Stimulated activated CD8-positive, alpha-beta memory T cell treated with anti-CD3 and anti-CD28 coated beads, Interleukin-15, amount 100 ng/mL, for 48 hours (primary cell): ENCODE measurements at places on chromosomes 7 and 10.

GRCh38 chr7:20194343-20194995 lies 22.7 kb downstream of the MACC1 start:
- DNase-seq, result no peak

- DNase-seq, result no peak
Observed at GRCh38 chr10:103836861-103837260, 18.5 kb downstream of the SH3PXD2A start.

DNA sequence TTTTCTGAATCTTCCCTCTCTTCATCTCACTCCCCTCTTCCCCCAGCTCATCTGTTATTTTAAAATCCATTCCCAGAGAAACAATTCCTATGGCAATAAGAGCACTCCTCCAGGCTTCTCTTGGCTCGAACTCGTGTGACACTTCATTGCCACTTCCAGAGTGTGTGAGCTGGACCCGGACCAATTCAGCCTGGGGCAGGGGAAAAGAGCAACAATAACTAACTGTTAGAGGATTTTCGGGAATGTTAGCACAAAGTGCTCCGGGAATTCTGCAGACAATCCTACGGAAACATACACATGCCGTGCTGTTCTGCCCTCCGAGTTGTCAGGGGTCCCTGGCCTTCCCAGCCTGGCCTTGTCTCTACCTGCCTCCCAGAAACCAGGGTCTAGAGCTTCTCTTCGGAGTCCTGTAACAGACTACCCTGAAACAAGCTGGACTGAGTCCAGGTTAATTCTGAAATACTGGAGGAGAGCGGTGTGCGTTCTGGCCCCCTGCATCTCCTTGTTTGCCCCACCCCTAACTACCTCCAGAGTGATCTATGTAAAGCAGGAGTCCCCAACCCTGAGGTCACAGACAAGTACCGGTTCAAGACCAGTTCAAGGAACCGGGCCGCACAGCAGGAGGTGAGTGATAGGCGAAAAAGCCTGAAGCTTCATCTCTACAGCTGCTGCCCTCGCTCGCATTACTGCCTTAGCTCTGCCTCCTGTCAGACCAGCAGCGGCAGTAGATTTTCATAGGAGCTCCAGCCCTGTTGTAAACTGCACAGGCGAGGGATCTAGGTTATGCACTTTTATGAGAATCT lies 11.3 kb downstream of the COL26A1 start:
- no peak for DNase-seq

- no peak for DNase-seq
Observed at GRCh38 chr7:95925971-95926370, 153.6 kb downstream of the DYNC1I1 start.

DNA sequence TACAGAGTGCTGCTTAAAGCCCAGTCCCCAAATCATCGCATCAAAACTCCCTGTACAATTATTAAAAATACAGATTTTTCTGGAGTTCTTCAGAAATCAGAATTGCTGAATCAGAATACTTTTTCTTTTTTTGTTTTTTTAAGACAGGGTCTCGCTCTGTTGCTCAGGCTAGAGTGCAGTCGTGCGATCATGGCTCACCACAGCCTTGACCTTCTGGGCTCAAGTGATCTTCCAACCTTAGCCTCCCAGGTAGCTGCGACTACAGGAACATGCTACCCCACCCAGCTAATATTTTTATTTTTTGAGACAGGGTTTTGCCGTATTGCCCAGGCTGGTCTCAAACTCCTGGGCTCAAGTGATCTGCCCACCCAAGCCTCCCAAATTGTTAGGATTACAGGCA lies 3.9 kb downstream of the BBIP1 start:
- no peak for DNase-seq

- DNase-seq, result peak; percentile 14
Observed at GRCh38 chr10:26621889-26622711, 75.4 kb upstream of the PDSS1 start.
